Stimulated activated CD4-positive, alpha-beta T cell treated with anti-CD3 and anti-CD28 coated beads, Interleukin-15, amount 100 ng/mL, for 48 hours (primary cell): ENCODE measurements at places on chromosomes 12 and 14.

DNA sequence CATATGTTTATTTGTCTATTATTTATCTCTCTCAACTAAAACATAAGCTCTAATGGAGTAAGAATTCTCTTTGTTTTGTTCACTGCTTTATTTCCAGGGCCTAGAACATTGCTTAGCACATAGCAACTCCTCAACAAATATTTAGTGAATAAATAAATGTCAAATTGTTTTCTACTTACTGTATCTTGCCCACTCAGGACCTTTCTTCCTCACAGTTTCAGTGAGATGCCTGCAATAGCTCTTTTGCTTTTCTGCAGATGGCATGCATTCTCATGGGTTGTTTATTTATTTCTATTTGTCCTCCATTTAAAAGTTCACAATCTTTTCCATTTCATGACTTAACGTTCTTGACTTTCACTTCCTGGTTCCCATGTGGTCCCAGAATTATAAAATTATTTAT, 94.9 kb upstream of the TTC7B start:
- DNase-seq, result no peak

- no peak for DNase-seq
Measured at GRCh38 chr12:100528471-100529127, 44.9 kb upstream of the GAS2L3 start.

- DNase-seq, result no peak
Measured at GRCh38 chr12:30989754-30990153, 63.2 kb downstream of the TSPAN11 start.

- DNase-seq, result no peak
Measured at GRCh38 chr14:64117671-64118402, 176.3 kb downstream of the ESR2 start.

GRCh38 chr12:110726708-110727369, 15.9 kb downstream of the PPP1CC start:
- DNase-seq, result no peak

- no peak for DNase-seq
Measured at GRCh38 chr12:13204428-13204827, 7.9 kb downstream of the EMP1 start.

DNA sequence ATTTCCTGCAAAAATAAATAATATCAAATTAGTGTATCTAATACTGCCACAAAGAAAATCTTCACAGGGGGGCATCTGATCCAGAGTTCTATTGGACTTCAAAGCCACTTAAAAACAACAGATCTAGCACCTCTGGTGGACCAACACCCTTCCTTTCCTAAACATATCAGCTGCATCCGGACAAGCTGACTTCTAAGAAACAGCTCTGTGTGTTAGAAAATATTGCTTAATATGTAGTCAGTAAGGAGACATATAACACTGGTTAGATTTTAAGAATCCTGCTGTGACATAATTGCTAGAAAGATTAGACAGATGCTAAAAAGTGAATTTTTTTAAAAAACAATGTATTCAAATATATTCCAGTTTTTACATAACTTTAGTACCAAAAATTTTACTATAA, 61.1 kb upstream of the PTPRB start:
- no peak for DNase-seq

GRCh38 chr14:77470224-77470870, 12.5 kb downstream of the AHSA1 start:
- DNase-seq, result no peak

- DNase-seq, result no peak
Measured at GRCh38 chr14:98168211-98168985, 1103.6 kb downstream of the BCL11B start.

DNA sequence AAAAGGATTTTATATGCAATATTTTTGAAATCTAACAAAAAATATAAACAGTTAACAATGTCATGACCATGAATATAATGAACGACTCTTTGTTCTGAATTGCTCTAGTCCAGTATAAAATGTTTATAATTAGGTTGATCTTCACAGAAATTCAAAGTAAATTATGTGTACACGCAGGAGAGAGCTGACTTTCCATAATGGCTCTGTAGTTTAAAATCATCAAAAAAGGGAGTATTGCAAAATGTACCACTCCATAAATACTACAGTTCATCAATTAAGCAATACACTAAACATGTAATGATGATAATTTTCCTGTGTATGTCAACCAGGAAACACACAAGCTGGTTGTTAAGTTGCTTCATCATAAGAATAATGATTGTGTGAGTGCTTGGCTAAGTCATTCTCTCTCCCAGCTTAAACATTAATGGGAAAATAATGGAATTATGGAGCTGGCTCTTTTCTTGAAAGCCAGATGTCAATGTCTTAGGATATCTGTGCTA, 189.5 kb upstream of the PLEKHG7 start:
- no peak for DNase-seq

DNA sequence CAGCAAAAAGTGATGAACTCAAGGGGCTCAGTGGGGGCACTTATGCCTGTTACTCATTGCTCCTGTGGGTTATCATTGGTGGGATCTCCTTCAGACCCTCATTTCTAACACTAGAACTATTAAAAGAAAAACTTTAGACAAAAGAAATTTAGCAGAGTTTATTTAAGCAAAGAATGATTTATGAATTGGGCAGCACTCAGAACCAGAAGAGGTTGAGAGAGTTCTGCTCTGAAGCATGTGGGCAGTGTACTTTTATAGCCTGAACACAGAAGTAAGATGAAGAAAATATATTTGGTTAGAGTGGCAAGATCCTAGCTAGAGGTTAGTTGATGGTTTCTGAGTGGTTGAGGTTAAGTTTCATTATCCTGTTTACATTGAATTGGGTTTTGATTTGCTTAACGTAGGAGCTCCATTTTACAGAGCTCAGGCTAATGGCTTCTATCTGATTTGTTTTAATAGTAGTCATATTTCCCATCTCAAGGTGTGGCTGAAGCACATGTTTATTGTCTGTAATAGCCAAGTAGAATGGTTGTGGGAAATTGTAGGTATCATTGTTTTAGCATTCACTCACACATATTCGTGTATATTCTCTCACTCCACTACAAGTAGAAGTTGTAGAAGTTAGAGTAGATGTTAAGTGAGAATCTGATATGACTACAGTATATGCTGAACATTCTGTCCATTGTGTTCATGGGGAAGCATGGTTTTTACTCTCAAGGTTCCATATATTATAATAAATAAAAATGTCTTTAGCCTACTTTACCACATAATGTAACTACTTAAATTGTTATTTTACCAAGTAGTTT, 27.6 kb downstream of the LEMD3 start:
- no peak for DNase-seq

DNA sequence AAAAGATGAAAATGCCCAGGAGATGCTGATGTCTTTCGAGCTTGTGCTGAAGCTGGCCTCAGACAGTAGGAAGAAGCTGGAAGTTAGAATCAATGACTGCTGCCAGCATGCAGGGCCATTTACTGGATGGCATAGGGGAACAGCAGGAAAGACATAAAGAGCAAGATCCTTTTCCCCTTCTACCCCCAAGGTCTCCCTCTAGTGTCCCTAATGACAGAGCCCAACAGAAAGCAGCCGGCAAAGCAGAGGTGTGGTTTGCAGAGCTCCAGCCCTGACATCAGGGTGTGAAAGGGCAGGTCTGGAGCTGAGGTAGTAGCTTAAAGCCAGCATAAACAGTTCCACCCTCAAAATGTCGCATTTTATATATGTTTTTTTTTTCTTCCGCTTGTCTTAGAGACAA, 1560.7 kb upstream of the TMEM132C start:
- no peak for DNase-seq

GRCh38 chr14:29321646-29322045, 555.1 kb downstream of the FOXG1 start:
- no peak for DNase-seq

DNA sequence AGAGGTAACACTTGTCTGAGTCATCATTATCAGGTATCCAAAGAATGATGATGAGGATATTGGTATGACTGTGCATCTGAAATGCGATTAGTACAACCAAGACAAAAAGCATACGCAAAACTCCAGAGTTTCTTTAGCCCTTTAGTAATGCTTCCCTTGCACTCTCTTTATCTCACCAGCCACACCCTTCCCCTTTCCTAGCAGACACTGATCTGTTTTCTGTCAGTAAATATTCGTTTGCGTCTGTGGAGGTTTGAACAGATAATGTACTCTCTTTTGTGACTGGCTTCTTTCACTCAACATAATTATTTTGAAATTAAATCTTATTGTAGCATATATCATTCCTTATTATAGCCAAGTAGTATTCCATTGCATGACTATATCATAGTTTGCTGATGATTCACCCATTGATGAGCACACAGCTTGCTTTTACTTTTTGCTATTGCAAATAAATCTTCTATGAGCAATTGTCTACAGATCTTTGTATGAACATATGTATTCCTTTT, 775.7 kb downstream of the SLC6A15 start:
- no peak for DNase-seq

DNA sequence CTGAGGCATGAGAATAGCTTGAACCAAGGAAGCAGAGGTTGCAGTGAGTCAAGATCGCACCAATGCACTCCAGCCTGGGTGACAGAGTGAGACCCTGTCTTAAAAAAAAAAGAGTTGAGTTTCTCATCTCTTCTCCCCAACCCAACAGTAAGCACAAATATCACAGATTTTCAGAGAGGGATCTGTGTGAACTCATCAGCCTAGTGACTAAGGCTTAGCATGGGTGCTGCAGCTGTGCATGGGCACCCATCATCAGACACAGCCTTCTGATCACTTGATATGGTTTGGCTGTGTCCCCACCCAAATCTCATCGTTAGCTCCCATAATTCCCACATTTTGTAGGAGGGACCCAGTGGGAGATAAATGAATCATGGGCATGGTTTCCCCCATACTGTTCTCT, 298.9 kb downstream of the PCNX1 start:
- no peak for DNase-seq

- DNase-seq, result no peak
Measured at GRCh38 chr12:131499864-131500190, 211.1 kb upstream of the SFSWAP start.

GRCh38 chr14:105275267-105275946, 25.4 kb downstream of the BRF1 start:
- no peak for DNase-seq

DNA sequence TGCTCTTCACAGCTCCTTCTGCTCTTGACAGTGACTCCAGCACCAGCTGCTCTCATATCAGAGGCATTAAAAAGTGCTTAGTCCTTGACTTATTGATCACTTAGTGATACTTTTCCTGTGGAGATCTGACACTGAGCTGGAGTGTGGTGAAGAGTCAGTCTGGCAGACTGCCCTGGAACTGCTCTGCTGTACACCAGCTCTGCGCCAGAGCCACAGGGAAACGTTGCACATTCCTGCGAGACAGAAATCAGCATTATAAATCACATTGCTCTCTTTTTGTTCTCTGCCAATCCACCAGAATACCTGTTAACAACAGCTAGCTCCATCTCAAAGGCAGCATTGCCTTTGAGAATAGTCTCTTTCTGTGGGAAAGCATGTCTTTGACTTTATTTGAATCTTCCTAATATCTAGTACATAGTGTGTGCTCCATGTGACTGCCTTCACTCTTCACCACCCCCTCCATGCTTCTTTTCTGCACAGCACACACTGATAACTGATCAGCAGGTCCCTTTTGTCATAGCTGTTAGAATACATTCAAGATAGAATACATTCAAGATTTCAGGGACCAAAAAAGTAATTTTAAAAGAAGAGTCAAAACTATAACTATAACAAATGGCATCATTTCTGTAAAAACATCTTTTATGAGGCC, 48.2 kb upstream of the VSX2 start:
- no peak for DNase-seq

DNA sequence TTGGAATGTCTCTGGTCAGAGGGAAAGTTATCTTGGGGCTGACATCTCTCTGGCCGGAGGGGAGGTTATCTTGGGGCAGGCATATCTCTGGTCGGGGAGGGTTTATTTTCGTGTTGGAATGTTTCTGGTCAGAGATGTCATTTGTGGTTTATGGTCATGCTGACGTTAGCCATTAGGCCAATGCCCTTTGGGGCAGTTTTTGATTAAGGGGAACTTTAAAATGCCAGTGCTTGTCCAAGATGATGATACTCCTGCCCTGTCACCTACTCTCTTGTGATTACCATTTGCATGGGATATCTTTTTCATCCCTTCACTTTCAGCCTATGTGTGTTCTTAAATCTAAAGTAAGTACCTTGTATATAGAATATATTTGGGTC, 29.0 kb upstream of the A2M start:
- no peak for DNase-seq

DNA sequence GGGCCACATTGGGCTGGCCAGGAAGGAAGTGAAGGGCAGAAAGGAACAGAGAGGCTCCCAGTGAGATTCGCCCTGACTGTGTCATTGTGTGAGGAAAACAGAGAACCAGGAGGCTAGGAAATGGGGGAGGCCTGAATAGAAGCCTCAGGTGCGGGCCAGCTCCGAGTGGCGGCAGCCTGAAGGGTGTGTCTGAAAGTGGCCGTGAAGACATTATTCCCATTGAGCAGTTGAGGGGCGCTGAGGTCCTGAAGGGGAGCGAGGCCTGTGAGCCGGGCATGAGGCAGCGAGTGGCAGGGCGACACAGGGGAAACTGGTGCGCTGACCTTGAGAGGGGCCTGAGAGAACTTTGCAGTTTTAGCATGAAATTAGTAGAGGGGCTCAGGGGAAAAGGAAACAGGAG, 6.9 kb downstream of the CLBA1 start:
- no peak for DNase-seq

- DNase-seq, result no peak
Measured at GRCh38 chr14:74599946-74600345, 12.1 kb downstream of the LTBP2 start.

DNA sequence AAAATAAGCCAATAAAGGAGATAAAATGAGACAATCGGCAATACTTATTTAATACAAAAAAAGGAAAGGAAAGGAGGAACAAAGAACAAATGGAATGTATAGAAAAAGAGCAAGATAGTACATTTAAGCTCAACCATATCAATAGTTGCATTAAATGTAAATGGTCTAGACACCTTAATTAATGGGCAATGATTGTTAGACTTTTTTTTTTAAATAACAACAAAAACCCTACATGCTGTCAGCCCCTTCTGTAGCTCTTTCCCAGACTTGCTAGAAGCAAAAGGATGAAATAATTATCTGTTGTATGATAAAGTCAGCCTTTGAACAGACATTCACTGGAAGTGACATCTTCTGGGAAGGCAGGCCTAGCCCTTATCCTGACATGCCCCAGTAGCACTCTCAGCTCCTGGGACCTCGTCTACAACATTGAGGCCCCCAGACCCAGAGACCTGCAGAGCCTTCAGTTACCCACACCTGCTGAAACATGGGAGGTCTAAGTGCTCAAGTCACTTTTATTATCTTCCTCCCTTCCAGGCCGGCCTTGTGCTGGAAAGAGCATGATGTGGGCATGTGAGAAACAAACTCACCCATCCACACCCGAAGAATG, 13.4 kb downstream of the SIVA1 start:
- no peak for DNase-seq

DNA sequence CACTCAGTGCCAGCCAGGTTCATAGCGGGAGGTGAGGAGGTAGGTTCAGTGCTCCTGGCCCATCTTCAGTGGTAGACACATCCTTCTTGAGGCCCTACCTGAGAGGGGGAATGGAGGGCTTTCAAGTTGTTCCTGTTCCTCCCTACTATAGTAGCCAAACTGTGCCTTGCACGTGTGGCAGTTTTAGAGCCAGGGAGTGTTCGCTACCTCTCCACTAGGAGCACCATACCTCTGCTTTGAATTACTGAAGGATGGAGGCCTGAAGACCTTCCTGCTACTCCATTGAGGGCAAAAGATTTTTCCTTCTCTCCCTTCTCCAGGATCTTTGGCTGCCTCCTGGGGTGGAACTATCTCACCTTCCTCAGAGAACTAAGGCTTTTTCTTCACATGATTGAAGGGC, 5.9 kb upstream of the ALG10 start:
- DNase-seq, result no peak
